Stimulated activated CD8-positive, alpha-beta memory T cell treated with anti-CD3 and anti-CD28 coated beads, Interleukin-15, amount 100 ng/mL, for 24 hours (primary cell): ENCODE measurements at places on chromosomes 2 and 18.

- DNase-seq: no peak
These were observed 61.6 kb downstream of the COPS8 start for GRCh38 chr2:237147317-237147716.

DNA sequence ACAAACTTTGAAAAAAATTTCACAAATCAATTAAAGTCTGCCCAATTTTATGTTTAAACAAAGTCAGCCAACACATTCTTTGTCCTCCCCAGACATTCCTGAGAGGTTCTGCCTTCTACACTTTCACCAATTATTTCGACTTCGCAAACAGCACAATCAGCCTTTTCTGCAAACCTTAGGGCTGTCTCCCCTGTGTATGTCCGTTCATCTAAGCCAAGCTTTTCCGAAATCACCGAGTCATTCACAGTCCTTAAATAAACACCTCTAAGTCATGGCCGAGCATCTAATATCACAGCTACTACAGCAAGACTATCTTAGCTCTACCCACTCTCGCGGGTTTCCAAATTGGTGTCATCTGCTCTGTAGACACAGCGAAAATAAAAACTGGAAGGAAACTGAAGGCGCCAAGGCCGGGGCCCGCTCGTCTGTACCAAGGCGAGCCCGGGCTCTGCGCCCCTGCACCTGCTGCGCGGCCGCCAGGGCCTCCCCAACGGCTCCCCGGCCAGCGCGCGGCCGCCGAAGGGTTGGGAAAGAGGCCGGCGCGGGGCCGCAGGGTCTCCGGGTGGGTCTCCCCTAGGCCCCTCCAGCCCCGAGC, 730 bp downstream of the ODC1 start:
- DNase-seq: no peak

DNA sequence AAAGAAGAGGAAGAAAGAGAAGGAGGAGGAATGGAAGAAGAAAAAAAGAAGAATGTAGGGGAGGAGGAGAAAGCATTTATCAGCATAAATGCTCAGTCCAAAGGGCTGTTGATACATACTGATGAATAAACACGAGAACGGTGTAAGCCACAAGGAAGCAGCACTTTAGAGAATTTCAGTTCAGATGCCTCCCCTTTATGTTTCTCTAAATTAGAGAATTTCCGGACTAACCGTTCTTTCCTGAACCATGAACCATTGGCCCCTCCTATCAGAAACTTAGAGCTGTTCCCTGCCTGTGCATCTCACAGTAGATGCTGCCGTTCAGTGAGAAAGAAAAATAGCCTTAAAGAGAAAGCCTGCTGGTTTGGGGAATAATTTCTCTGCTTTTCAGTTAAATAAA, 49.2 kb upstream of the TUBA3D start:
- DNase-seq: no peak

GRCh38 chr2:188238386-188238785, 53.3 kb upstream of the GULP1 start:
- DNase-seq: no peak

DNA sequence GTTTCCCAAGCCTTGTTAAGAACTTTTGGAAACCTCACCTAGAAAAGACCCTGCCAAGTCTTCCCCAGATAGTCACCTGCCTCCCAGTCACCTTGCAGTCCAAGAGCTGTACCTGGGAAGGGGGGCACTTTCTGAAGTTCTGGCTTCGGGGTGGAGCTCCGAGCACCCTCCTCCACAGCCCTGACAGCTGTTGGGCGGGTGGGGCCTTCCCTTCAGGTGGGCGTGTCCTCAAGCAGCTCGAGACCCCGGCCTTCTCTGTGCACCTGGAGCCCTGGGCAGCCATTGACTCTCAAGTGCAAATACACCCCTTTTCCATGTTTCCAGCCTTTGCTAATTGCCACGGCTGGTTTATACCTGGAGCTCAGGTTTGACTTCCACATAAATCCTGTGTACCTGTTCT, 37.0 kb upstream of the IGFBP5 start:
- no peak for DNase-seq

- DNase-seq: no peak
These were observed 73.8 kb upstream of the ITM2C start for GRCh38 chr2:230790981-230791380.

DNA sequence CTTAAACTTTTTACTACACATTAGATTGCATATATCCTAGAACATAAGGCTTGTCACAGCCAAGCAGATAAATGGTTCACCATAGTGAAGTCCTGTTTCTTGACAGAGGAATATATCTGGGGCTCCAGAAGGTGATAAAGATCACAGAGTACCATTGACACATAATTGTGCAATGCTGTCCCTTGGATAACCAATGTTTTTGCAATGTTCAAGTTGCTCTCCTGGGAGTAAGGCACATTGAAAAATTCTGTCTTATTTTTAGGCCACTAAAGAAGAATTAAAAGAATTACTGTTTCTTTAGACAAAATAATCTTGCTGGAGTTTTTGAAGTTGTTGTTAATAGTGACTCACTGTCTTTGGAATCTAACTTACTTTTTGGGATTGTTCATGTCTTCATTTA, 1132.8 kb downstream of the LRP1B start:
- DNase-seq: no peak

DNA sequence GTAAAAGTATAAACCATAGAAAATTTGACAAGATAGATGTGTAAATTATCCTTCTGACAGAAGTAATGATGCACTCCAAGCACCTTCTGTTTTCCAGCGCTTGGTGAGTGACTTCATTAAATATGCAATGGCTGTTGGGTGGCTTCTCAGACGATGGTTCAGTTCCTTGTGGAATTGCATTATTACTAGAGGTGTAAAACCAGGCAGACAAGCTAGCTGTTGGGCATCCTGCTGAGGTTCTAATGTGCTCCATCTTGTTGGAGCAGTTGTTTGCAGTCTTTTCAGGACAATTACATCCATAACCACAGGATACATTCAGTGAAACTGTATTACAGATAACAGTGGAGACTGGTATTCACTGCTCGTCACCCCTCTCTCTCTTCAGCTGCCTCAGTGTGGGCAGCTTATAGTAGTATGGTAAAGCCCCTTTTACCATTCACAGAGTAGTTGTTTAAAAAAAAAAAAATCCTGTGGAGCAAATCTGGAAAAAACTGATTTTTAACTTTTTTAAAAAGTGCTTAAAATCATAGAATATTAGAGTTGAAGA, 143.5 kb downstream of the AGPS start:
- DNase-seq: no peak

- no peak for DNase-seq
These were observed 68.4 kb downstream of the BCL11A start for GRCh38 chr2:60485055-60485454.

GRCh38 chr2:32258242-32258641, 6.4 kb downstream of the NLRC4 start:
- no peak for DNase-seq

DNA sequence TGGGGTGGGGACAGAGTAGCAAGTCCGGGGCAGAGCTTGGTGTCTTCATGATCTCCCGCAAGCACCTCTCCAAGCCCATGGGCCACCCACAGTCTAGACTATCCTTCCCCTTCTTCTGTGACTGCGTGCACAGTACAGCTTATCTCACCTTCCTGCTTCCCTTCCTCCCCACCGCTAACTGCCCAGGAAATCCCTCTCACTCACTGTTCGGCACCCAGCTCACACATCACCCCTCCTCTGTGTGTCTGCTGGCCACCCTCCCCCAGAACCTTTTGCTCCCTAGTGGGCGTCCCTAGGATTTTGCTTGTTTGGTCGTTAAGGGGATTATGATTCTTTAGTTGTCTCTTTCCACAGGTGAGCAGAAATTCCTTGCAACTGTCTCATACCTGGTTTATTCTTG, 31.5 kb upstream of the SMAD7 start:
- DNase-seq: no peak

DNA sequence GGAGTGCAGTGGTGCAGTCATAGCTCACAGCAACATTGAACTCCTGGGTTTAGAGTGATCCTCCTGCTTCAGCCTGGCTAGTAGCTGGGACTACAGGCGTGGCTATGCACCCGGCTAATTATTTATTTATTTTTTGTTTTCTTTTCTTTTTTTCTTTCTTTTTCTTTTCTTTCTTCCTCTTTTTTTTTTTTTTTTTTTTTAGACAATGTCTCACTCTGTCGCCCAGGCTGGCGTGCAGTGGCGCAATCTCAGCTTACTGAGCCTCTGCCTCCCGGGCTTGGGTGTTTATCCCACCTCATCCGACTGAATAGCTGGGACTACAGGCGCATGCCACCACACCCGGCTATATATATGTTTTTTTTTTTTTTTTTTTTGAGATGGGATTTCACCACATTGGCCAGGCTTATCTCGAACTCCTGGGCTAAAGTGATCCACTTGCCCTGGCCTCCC, 1.4 kb upstream of the ANXA4 start:
- no peak for DNase-seq

GRCh38 chr2:238875471-238876231, 27.8 kb downstream of the TWIST2 start:
- DNase-seq: no peak

GRCh38 chr2:85312404-85312803, 15.4 kb downstream of the TGOLN2 start:
- no peak for DNase-seq

GRCh38 chr2:235706506-235706905, 212.7 kb downstream of the AGAP1 start:
- DNase-seq: no peak

- DNase-seq: no peak
These were observed 22.1 kb downstream of the IKZF2 start for GRCh38 chr2:213129311-213129710.

DNA sequence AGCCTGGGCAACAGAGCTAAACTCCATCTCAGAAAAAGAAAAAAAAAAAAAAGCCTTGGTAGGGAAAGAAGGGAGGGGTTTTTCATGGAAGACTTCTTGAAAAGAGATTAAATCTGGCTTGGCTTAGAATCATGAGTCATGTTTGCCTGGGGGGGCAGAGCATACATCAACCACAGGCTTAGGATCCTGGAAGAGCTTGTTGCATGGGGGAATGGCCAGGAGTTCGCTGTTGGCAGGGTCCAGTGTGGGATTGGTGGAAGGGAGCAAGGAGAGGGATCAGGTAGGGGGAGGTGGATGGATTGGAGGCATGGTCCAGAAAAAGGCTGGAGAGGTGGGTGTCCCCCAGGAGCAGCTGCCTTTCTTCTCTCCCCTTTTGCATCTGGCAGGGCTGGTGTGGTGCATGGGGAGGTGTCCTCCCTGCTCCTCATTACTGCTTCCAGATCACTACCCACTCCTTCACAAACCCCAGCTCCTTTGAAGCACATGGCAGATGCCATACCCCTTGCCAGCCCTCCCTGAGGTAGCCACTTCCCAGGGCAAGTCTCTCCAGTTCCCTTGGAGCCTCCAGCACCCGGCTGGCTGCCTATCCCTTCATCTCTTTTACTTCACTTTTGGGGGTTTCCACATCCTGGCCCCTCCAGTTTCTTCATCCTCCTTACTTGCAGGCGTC, 2.5 kb downstream of the ARMC9 start:
- DNase-seq: no peak
